ENCODE measurements at places on chromosomes 4 and X.

GRCh38 chr4:158769175-158769921 lies 522 bp downstream of the FNIP2 start:
- peak; percentile 48 for DNase-seq

DNA sequence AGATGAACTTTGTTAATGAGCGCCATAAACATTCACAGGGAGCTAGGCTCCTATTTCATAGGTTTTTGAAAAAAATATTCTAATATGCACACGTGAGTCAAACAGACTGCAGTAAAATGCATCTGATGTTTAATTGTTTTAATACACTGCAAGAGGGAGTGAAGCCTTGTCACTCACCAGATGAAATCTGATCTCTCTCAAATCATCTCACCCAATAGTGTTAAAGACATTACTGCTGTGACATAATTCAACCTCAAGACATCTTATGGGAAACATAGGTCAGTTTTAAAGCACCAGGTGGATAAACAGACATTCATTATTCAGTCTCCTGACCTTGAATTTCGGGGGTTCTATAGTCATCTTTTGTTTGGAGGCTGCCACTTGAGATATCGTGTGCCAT lies 148.3 kb downstream of the MAML3 start:
- no peak for DNase-seq

DNA sequence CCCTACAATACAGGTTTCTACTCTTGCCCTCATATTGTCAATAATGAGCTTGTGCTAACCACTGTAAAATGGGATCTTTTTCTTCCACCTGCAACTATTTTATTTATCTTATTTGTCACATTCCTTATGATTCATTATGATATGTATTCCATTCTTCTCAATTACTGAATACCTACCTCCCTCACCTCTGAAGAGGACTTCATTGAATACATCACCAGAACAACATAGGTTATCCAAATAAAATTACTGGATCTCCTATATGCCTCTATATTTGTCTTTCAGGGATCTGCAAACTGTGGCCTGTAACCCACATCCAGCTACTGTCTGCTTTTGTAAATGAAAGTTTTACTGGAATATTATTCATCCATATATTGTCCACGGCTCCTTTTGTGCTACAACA lies 41.3 kb downstream of the STPG2 start:
- no peak for DNase-seq

GRCh38 chr4:156924774-156925315 lies 46.8 kb downstream of the PDGFC start:
- no peak for DNase-seq

DNA sequence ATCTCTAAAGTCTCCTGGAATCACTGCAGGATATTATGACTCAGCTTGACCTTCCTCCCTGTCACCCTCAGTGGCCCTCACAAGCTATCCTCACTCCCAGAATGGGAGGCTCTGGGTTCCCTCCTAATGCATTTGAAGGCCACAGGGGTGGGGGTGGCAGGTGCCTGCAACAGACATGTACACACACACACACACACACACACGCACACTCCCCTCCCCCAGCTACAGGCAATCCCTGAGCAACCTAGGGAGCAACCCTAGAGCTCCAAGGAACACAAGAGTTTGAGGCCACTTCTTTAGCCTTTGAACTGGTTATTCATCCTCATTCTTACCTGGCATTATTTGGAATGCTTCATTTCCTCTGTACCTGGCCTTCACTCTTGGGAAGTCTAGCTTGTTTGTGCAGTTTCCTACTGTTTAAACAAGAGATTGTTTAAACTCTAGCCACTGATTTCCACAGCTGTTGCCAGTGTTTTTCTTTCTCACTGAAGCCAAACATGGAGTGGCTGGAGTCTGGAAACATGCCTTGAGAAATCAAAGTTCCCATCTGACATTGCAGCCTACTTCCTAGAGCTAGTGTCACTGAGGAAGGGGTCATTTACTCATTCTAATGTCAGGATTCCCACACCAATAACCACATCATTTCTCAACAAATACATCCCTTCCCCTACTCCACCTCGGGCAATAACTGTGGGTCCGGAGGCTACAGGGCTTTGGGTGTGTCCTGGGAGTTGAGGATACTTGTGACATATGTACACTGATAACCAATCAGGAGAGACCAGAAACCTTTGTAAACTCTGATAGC lies 37.7 kb downstream of the MAOA start:
- no peak for DNase-seq

GRCh38 chr4:15451866-15452765 lies 17.6 kb upstream of the CC2D2A start:
- no peak for DNase-seq

- no peak for DNase-seq
Observed at GRCh38 chr4:46386570-46386969, 3.4 kb downstream of the GABRA2 start.

- DNase-seq = no peak
Observed at GRCh38 chrX:2348211-2348610, 152.6 kb downstream of the DHRSX start.

- no peak for DNase-seq
Observed at GRCh38 chr4:156378033-156378665, 424.5 kb upstream of the CTSO start.

- no peak for DNase-seq
Observed at GRCh38 chr4:185845966-185846365, 34.0 kb upstream of the SORBS2 start.

DNA sequence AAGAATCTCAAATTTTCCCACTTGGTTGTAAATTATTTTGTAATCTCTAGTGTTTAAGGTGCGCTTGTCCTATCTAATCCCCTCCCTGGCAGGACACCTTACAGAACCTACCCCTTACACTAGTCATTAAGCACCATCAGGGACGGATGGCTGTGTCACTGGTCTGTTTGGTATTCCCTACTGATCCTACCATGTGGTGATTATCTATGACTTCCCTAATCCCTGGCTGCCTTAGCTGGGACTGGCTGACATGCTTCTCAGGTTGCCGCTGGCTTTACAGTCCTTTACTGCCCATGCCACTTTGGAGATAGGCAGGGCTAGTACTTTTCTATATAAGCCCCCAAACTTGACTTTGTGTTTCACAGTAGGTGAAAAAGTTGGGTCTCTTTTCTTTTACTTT lies 58.6 kb downstream of the ELOVL6 start:
- no peak for DNase-seq

- DNase-seq = no peak
Observed at GRCh38 chrX:21612154-21612553, 46.0 kb downstream of the KLHL34 start.

Data from CD4-positive, alpha-beta T cell treated with Interleukin-4 for 1 hour (primary cell).